ENCODE measurements at places on chromosomes 5 and 9.

- DNase-seq = no peak
Observed at GRCh38 chr9:126132746-126133145, 193.9 kb upstream of the MVB12B start.

DNA sequence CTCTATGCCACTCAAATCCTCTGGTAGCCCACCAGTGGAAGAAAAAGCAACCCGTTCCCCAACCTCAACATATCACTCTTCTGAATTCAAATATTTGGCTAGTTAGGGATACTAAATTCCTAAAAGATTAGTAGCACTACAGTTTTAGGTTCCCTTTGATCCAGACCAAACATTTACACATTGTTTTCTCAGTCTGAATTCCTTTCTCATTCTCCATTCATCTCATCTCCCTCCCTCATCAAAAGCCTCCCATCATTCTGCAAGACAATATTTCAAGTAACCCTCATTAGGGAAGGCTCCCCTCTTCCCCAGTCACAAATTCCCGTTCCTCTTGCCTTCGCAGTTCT lies 26.3 kb downstream of the ADAM19 start:
- no peak for DNase-seq

GRCh38 chr9:12094046-12094445 lies 599.1 kb upstream of the TYRP1 start:
- DNase-seq = no peak

DNA sequence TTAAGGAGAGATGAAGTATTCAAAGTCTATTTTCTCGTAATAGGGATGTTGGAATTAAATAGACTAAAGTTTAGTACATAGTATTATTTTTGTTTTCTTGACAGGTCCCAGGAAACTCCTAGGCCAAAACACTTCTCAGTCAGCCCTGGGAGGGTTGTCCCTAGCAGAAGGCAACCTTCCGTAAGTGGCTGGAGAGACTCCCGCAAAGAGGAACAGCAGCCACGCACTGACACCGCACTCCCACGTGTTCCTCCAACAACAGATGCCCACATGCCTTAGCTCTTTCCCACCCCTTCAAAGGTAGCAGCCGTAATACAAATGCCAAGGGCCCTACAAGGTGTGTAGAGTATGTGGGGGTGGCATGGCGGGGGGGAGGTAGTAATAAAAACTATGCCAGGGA lies 28.4 kb downstream of the PCDHGC5 start:
- DNase-seq = no peak

DNA sequence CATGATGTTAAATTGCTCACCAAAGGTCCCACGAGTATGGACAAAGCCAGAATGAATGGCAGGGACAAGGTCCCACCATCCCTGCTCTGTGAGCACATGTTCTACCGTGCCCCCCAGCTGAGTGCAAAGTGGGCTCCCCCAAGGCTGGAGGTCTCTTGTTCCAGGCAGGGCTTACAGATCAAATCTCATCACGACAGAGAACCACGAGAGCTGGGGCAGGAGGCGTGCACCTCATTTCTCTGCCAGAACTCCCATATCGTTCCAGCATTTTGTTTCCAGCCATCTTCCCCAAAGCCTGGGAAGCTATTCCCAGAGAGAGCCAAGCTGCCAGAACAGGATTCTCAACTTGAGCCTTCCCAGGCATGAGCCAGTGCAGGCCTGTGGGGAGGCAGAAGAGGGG lies 108.5 kb downstream of the ZNF354C start:
- DNase-seq = no peak

DNA sequence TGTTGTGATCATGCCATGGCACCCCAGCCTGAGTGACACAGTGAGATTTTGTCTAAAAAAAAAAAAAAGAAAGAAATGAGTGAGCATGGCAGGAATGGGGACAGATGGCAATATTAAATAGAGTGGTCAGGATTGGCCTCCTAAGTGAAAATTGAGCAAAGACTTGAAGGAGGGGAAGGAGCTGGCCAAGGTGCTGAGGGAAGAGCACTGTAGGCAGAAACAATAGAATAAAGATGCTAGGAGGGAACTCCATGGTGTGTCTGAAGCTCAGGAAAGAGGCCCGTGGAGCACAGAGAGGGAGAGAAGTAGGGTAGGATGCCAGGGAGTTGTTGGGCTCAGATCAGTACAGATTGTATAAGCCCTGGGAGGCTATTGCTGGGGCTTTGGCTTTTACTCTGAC lies 64.4 kb upstream of the PCAT7 start:
- no peak for DNase-seq

DNA sequence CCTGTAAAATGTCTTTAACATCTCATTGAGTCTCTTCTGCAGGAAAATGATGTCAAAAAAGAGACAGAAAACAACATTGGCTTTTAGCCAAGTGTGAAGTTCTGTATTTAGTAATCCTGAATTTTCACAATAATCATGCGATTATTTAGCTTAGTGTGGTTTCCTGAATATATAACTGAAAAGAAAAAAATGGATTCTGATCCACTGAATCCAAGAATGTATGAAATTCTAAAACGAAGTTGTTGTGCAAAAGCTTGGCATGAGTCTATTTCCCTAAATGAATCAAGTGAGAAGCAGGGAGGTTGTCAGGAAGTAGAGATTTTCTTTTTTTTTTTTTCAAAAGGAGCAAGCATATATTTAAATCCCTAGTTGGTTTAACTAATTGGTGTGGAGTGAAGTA lies 145.9 kb upstream of the CDH6 start:
- DNase-seq = no peak

- no peak for DNase-seq
Observed at GRCh38 chr9:95073042-95073607, 244.4 kb downstream of the FANCC start.

GRCh38 chr5:178434016-178434761 lies 156.0 kb downstream of the COL23A1 start:
- no peak for DNase-seq

DNA sequence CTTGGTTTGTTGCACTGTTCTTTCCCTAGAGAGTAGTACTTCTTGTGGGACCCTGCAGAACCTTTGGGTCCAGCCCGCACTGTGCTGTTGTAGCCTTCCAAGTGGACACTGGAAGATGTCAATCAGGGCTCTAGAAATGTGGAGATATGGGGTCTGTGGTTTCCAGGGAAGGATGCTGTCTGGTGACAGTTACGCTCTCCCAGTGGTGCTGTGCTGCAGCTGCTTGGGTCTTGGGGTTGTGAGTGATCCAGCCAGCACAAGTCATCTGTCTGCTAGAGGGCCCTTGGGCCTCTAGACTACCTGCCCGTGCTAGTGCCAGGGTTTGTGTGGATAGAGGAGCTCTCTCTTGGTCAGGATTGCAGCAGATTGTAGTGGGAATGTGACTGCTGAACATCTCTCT lies 484.5 kb downstream of the DMAC1 start:
- DNase-seq = no peak

Data from NCI-H1105 (cell line).